ENCODE measurements at places on chromosomes 7 and 10. TPM values are rescaled to one million over a fixed set of nuclear protein-coding genes. Genes with fewer than 3 reads are reported as not detected.

Gene FHIP2A
- total RNA-seq: 44.8 TPM

Gene NKX6-2
- 2.1 TPM for total RNA-seq

Gene NUB1
- total RNA-seq: 48.5 TPM

DNA sequence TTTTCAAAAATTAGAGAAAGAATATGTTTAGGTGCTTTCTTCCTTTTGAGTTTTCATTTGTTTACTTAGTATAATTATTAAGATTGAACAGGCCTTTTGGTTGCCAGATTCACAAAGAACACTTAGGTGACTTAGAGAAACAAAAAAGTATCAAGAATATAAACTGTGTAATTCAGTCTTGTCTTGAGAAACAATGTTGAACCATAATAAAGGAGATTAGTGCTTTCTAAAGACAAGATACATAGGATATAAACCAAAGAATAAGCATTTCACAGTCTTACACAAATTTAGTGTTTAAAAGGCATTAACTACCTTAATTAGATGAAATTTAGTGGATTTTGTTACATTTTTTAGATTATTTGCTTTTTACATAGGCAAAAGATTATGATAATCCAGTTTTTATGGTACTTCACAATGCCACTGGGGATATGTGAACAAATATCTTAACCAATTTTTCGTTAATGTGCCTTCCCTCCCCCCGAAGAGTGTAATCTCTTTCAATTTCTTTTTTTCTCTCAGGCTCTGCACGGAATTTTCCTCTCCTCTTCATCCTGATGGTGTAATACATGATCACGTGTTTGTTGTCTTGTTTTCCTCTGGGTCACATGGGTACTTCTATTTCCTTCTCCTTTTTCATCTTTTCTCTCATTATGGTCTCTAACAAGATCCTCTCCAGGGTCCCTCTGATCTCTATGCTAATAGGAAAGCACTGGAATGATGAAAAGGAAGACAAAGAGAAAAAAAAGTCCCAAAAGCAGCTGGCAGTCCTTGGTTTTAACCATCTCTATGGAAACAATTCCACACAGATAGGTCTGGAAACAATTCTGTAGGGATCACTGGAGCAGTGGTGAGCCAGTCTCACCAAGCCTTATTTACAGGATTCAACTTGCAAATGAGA lies 3.7 kb upstream of the HNRNPH3 start:
- DNase-seq: no peak

- no peak for DNase-seq
These were observed 166.5 kb upstream of the PITRM1 start for GRCh38 chr10:3339121-3339520.

DNA sequence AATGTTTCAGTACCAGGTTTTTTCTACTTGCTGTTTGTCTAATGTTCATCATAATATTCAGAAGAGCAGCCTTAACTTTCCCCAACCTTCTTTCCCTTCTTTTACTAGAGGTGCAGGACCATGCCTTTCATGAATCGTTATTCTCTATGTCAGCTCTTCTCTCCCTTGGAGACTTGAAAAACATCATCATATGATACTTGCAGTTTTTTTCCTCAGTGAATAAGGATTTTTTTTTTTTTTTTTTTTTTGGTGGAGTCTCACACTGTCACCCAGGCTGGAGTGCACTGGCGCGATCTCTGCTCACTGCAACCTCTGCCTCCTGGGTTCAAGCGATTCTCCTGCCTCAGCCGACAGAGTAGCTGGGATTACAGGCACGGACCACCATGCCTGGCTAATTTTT lies 30.1 kb downstream of the SMNDC1 start:
- no peak for DNase-seq

Gene ST8SIA6
- total RNA-seq: 2.5 TPM

Gene CHN2
- 10.9 TPM for total RNA-seq

DNA sequence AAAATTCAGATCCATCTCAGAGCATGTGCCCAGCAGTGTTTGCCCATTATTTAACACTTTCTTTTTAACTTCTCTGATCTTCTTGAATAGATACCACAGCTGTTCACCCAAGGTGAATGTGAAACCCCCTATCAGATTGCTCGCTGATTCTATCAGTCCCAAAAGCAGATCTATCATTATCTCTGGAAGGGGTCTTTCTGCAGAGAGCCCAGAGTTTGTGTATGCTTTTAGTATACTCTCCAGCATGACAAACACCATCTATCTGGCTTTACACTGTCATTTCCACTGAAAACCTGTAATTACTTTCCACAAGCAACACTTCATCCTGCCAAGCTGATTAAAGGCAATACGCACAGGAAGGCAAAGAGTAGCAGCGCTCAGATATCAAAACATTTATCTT lies 168.2 kb downstream of the CACNA2D1 start:
- DNase-seq: no peak

Gene BRI3
- 132 TPM for total RNA-seq

GRCh38 chr10:46019569-46020343 lies 10.7 kb downstream of the NCOA4 start:
- no peak for DNase-seq

Gene NSUN6
- 20.9 TPM for total RNA-seq

GRCh38 chr7:40828686-40829600 lies 694.1 kb downstream of the SUGCT start:
- DNase-seq: no peak

DNA sequence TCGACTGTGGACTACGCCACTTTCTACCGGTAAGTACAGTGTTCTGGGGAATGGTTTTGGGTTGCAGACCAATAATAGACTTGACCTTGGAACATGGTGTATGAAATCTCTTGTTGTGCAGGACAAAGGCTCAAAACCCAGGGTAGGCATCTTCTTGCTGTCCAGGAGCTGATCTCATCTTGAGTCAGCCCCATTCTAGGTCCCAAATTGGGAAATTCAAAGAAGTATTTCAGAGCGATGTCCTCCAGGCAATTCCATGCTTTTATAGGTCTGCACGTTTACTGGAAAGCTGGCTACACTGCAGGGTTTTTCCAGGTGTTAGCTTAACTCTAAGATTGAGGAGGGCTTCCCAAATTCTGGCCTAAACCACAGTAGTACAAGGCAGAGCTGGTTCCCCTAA lies 180.7 kb downstream of the BMPER start:
- no peak for DNase-seq

DNA sequence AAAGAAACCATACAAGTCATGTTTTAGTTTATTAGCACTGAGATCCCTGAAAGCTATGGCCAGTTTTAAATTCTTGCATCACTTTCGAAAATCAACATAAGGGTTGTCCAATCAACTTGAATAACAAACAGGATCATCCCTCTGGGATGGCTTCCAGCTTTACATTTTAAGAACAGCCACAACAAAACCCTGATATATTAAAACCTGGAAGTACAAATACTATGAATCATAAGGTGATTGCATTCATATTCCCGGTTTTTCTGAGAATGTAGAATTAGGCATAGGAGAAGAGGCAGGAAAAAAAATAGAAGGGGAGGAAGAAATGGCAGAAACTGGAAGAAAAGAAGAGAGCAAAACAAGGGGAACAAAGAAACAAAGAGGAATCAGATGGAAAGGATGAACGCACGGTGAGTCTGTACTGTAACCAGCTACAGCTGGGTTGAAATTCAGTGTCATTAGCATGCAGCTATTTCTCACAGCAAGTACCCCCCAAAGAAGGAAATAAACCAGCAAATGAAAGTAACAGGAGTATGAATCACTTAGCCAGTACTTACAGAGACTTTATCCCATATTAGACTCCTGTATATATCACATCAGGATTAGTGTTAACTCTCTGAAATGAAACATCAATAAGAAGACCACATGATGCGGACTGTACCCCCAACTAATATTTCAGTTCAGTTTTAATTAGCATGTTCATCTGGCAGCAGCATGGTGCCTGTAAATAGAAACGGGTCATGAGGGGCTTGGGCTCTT lies 301.3 kb downstream of the RNLS start:
- DNase-seq: no peak
